ENCODE measurements at places on chromosomes 4 and X.

DNA sequence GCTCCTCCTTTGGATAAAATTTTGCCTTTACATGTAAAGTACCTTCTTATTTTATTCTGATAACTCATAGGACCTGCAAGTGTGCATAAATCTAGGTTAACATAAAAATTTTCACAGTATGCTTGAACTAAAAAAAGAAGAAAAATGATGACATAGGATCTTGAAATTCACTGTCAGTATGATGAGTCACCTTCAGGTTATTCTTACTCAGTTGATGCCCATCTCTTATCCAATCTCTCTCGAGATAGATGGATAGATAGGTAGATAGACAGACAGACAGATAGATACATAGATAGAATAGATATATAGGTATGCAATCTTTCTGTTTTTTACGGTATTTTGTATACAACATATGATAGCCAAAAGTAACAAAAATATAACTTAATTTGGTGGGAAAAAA is 485.5 kb downstream of the NAF1 start:
- DNase-seq = no peak

DNA sequence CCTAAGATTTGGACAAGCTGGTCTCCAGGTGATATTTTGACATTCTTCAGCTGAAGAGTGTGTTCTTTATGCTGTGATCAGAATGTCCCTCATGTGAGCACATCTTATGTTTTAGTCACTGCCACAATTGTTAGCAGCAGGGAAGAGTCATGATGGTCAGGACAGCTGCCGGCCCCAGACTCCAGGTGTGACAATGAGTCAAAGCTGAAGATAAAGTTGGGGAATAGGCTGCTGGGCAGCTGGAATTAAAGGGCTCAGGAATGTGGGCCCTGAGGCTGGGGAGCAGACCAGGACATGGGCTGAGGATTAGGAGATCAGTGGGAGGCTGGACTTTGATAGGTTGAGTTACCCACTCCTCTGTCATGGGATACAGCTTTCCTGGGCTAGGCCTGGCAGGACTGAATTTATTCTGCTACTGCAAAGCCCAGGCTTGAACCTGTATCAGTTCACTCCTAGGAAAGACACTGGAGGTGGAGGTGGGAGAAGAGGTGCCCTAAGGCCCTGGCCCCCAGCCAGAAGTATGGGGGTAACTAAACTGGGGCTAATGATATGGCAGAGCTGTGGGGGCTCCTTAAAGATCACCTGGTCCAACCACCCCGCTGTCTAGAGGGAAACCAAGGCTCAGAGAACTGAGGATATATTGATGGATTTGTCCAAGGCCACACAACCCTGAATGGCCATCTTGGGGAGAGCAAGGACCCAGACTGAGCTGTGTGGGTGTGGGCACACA is 119.5 kb downstream of the PJA1 start:
- no peak for DNase-seq

DNA sequence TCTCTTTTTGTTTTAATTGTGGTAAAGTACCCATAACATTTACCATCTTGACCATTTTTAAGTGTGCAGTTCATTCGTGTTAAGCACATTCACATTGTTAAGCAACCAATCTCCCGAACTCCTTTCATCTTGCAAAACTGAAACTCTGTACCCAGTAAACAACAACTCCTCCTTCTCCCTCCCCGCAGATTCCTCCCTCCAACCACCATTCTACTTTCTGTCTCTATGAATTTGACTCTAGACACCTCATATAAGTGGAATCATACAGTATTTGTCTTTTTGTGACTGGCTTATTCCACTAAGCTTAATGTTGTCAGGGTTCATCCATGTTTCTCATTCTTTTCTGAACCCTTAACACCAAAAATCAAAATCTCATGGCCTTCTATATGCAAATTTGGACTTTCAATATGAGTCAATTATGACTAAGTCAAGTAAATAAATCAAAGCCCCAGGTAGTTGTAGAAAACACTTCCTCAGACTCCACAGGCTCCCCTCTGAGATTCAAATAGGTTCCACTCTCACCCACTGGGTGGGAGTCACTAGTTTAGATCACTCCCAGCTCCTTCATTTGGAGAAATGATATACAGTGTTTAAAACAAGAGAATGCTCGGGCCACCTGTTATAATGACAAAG is 9.8 kb upstream of the RTL5 start:
- DNase-seq = no peak

- no peak for DNase-seq
Measured at GRCh38 chr4:159352609-159353008, 249.7 kb downstream of the RAPGEF2 start.

- no peak for DNase-seq
Measured at GRCh38 chr4:186266729-186267456, 904 bp downstream of the F11 start.

DNA sequence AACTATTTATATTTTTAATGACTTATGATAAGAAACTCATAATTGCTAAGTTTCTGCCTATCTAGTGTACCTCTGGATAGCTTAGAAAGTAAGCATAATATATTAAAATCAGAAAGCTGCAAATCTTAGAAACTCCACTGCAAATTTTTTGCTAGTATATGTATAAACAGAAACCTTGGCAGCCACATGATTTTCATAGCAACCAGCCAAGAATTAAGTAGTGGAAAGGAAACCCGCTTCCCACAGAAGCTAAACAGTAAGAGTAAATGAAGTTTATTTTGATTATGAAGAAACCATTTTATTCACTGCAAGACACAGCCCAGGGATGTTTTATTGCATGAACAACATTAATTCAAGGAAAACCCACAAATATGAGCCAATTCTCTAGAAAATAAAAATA is 872.5 kb upstream of the ADGRL3 start:
- no peak for DNase-seq

- DNase-seq = no peak
Measured at GRCh38 chr4:175539498-175539897, 272.6 kb downstream of the GPM6A start.

DNA sequence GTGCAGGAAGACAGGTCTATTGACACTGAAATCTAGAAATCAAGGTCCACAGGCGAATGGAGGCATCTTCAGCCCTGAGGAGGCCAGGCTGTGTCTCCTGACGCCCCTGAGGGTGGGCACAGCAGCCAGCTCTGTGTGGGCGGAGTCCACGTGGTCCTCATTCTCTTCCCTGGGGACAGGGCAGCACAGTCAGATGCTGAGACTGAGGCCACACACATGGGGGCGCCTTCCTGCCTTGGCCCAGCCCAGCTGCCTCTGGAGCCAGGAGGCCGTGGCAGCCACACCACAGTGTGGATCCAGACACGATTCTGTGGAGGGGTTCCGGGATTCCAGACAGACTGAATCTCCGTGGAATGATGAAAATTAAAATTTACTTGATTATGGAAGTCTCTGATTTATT is 20.8 kb downstream of the FGFR3 start:
- no peak for DNase-seq

DNA sequence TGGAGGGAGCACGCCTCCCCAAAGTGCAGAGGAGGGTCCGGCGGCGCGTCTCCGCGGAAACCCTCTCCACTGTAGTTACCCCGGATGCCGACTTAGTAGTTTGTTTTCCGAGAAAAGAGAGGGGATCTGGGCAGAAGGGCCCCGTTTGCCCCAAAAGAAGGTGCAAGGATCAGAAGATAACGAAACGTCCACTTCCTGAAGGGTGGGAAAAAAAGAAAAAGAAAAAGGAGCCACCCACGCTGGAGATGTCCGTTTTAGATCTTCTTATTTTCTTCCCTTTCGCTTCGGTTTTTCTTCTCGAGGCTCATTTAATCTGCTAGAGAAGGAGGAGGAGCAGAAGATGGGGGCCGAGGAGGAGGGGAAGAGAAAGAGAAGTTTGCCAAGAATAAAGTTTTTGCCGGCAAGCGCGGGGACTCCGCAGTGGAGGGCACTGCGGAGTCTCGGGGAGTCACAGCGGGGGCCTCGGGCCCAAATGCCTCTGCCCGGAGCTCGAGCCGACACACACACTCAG is 517 bp downstream of the LEF1 start:
- DNase-seq = no peak

DNA sequence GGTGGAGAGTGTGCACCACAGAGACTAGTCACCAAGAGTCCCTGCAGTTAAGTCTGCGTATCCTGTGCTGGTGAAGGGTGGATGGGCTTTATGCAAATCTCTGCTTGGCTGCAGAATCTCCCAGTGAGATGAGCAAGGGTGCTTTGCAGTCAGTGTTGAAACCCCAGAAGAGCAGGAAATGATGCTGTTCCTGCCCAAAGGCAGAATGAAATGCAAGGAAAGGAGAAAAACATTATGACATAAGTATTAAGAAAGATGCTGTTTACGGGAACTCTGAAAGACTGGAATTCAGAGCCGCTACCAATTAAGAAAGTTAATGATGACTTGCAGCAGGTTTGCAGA is 25.4 kb upstream of the ACSL1 start:
- no peak for DNase-seq

GRCh38 chrX:69968950-69969349 is 80.8 kb downstream of the AWAT2 start:
- DNase-seq = no peak

DNA sequence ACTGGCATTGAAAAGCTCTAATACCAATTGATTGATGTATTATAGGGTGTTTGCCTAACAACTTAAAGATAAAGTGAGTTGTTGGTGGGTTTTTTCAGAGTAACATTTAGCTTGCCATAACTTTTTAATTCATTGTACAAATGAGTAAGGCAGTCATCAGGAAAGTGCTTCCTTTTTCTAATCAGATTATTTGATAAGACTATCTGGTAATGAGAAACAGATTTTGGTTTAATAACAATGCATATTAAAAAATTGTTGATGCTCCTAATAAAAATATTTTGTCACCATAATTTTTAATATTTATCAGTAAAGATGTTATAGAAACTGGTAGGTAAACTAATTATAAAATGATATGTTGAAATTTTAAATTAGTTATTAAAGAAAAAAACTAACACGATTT is 51.3 kb downstream of the BLTP1 start:
- DNase-seq = no peak

- DNase-seq = no peak
Measured at GRCh38 chrX:42776195-42776594, 1.8 kb downstream of the PPP1R2C start.

DNA sequence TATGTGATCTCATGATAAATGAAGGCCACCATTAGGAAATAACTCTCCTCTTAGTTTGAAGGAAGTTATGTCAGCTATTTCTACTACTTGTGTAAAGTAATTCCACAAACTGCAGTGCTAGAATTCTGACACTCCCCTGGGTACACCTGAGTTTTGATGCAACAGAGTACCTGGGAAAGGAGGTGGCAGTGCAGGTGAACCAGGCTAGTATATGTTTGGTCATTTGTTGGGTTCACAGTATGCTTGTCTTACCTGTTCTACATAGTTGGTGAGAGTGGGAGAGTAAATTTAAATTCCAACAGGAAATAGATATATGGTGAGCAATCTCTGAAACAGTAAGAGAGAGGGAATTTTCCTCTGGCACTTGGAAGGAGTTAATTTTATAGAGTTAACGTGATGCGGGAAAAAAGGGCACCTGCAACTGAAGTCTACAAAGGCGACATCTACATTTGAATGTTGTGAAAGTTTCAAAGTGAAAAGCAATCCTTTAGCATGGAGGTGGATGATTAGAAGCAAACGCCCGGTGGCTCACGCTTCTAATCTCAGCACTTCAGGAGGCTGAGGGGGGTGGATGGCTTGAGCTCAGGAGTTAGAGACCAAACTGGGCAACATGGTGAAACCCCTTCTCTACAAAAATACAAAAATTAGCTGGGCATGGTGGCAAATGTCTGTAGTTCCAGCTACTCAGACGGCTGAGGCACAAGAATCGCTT is 8.3 kb upstream of the SLC10A6 start:
- DNase-seq = no peak

GRCh38 chrX:6985537-6985936 is 162.0 kb upstream of the STS start:
- DNase-seq = no peak

GRCh38 chr4:82201805-82202641 is 171.8 kb downstream of the HNRNPD start:
- peak; percentile 12 for DNase-seq

- no peak for DNase-seq
Measured at GRCh38 chr4:89305712-89306437, 1.7 kb downstream of the GPRIN3 start.
